ENCODE measurements at places on chromosomes 4 and X. TPM values are rescaled to one million over a fixed set of nuclear protein-coding genes. Genes with fewer than 3 reads are reported as not detected.

Gene SH3D19
- total RNA-seq: 34.0 TPM

Gene AKAP14
- not detected for total RNA-seq

Gene NPY1R
- total RNA-seq: not detected

Gene USP17L12
- not detected for total RNA-seq

Gene ASB12
- 0.17 TPM for total RNA-seq

Gene GLRA2
- not detected for total RNA-seq

Gene PCDH19
- total RNA-seq: not detected

Gene SH3RF1
- total RNA-seq: 12.4 TPM

Gene ZNF330
- total RNA-seq: 47.3 TPM

Gene TLR10
- total RNA-seq: not detected

Gene BDH2
- total RNA-seq: 83.2 TPM

Gene PITX2
- 1.3 TPM for total RNA-seq

Gene TMEM35A
- 20.6 TPM for total RNA-seq

Gene HTRA3
- total RNA-seq: 45.5 TPM

Gene PRR32
- total RNA-seq: not detected

Gene CHRDL1
- 3.8 TPM for total RNA-seq

Gene SERTM2
- not detected for total RNA-seq

Gene F8A2
- total RNA-seq: not detected

Gene GRK4
- 6.8 TPM for total RNA-seq

Gene ITIH6
- not detected for total RNA-seq

Gene CWH43
- total RNA-seq: not detected

Gene F11
- not detected for total RNA-seq

Gene ARHGEF38
- not detected for total RNA-seq

Gene GJB1
- total RNA-seq: not detected

Gene TLR6
- 0.95 TPM for total RNA-seq

Gene MAGEA9B
- not detected for total RNA-seq

Gene PLCXD1
- total RNA-seq: 7.9 TPM

Gene SUPT20HL2
- not detected for total RNA-seq

Gene ASB5
- 0.26 TPM for total RNA-seq

Gene MAOA
- total RNA-seq: 7.0 TPM

Gene GSX2
- not detected for total RNA-seq

Gene SHOX
- total RNA-seq: not detected

Gene ATP1B4
- not detected for total RNA-seq

Gene HSFX3
- total RNA-seq: not detected

Gene USP27X
- 3.0 TPM for total RNA-seq

Gene PPEF1
- 0.09 TPM for total RNA-seq

Gene MGARP
- 4.0 TPM for total RNA-seq

Gene IBSP
- not detected for total RNA-seq

Gene TMEM31
- total RNA-seq: not detected

Gene PAGE5
- not detected for total RNA-seq

Gene MAGEB17
- 0.09 TPM for total RNA-seq

Gene PAGE2B
- total RNA-seq: not detected

Gene PDE5A
- 314 TPM for total RNA-seq

Gene XAGE1A
- total RNA-seq: not detected

Gene HSD17B13
- total RNA-seq: under 0.01 TPM

Gene PPEF2
- not detected for total RNA-seq

Gene NSG1
- total RNA-seq: 0.17 TPM

Gene XG
- 6.1 TPM for total RNA-seq

Gene SOX3
- total RNA-seq: not detected

Gene GAGE12F
- not detected for total RNA-seq

Gene TRAM1L1
- 3.3 TPM for total RNA-seq

Gene SSX3
- total RNA-seq: not detected

Gene GPR50
- not detected for total RNA-seq

Gene THOC2
- 30.7 TPM for total RNA-seq

Gene HSFX4
- total RNA-seq: not detected

Gene GSTCD
- 3.9 TPM for total RNA-seq

Gene STARD8
- 5.2 TPM for total RNA-seq

Gene UGT2A1
- not detected for total RNA-seq

Gene L1CAM
- 0.09 TPM for total RNA-seq

Measured in bronchial smooth muscle cell (primary cell).